Skin of body (tissue), 3 donors: ENCODE measurements at places on chromosomes 3 and 15. TPM values are rescaled to one million over a fixed set of nuclear protein-coding genes. Genes with fewer than 3 reads are reported as not detected.
A peak's percentile ranks its signal among the peaks of the same experiment; 100 is the strongest.

Gene CA12
- 4.3 TPM for total RNA-seq

GRCh38 chr3:153172796-153173757 is 11.1 kb downstream of the RAP2B start:
- DNase-seq: no peak

Gene ROBO2
- 42.3 TPM for total RNA-seq

Gene TMCO5A
- not detected for total RNA-seq

- no peak for DNase-seq
These were observed 7.3 kb downstream of the RAB27A start for GRCh38 chr15:55282284-55282833.

DNA sequence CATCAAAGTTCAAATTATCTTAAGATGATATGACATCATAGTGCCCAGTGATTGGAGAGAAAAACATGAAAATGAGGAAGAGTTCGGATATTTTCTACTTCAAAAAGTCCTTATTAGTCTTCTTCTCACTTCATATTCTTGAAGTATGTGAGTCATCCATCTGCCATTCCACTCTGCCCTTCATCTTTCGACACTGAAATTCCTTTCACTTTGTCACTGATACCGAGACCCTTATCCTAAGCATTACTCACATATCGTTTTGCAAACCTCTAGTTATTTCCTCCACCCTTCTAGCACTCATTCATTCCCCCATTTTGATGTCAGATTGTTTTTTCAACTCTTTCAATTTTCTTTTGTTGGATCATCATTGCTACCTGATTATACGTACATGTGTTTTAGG is 4.0 kb downstream of the OR5H14 start:
- DNase-seq: no peak

DNA sequence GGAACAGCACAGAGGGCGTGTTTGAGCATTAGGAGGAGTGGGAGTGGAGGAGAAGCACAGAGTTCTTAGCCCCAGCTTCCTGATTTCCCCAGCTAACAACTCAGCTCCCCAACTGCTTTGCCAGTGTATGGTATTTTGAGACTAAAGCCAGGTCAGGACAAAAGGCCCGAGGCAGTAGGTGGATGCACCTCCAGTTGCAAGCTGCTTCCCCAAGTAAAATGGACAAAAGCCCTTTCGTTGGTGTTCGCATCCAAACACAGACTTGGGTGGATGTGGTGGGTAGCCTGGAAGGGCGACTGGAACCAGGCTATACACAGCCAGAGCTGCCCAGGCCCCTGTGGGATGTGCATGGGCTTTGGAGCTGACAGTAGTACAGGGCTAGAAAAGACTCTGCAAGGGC is 12.3 kb upstream of the EHD4 start:
- no peak for DNase-seq

DNA sequence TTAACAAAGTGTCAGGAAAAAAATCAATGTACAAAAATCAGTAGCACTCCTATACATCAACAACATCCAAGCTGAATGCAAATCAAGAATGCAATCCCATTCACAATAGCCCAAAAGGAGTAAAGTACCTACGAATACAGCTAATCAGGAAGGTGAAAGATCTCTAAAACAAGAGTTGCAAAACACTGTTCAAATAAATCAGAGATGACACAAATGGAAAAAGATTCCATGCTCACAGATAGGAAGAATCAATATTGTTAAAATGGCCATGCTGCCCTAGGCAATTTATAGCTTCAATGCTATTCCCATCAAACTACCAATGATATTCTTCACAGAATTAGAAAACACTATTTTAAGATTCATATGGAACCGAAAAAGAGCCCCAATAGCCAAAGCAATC is 223.7 kb upstream of the CD96 start:
- no peak for DNase-seq

DNA sequence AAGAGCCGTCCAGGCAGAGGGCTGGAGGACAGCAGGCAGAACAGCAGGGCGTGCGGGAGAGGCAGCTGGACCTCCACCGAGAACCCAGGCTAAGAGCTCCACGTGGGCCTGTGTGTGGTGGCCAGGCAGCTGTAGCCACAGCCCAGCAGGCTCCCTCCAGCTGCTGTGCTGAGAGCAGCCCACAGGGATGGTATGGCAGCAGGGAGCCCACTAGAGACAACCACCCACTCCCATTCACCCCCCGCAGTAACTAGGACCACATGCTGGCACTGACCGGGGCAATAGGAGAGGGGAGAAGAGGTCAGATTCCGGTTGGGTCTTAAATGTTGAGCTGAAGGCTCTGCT is 25.6 kb upstream of the MUSTN1 start:
- no peak for DNase-seq

Gene SIDT1
- total RNA-seq: 4.4 TPM

DNA sequence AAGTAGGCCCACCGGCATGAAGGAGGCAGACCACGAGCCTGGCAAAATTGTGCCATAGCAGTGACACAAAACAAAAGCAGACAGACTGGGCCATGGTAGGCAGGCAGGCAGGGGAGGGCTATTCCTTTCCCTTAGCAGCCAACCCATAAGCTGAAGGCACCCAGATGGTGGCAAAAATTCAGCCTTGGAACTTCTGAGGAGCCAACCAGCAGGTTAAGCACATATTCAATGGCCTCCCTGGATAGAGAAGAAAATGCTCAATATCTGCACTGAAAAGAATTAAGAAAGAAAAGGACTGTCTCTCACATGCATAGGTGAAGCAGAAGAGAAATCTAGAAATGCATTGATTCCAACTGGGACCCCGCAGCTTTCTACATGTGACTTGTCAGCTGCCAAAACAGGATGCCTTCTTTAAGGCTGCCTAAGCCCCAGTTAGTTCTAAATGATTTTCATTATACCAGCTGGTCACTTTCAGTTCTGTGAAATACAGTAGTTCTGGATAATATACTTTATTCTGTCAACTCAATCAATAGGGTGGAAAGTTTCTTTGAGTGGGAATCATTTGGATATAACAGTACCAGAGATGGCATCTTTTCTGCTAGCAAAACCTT is 2.7 kb downstream of the PRICKLE2 start:
- no peak for DNase-seq

- no peak for DNase-seq
These were observed 95.4 kb downstream of the ABHD5 start for GRCh38 chr3:43786102-43786501.

Gene EIF4E3
- total RNA-seq: 11.0 TPM

Gene DLEC1
- 0.49 TPM for total RNA-seq

GRCh38 chr15:64687688-64688087 is 87.7 kb downstream of the RBPMS2 start:
- no peak for DNase-seq

DNA sequence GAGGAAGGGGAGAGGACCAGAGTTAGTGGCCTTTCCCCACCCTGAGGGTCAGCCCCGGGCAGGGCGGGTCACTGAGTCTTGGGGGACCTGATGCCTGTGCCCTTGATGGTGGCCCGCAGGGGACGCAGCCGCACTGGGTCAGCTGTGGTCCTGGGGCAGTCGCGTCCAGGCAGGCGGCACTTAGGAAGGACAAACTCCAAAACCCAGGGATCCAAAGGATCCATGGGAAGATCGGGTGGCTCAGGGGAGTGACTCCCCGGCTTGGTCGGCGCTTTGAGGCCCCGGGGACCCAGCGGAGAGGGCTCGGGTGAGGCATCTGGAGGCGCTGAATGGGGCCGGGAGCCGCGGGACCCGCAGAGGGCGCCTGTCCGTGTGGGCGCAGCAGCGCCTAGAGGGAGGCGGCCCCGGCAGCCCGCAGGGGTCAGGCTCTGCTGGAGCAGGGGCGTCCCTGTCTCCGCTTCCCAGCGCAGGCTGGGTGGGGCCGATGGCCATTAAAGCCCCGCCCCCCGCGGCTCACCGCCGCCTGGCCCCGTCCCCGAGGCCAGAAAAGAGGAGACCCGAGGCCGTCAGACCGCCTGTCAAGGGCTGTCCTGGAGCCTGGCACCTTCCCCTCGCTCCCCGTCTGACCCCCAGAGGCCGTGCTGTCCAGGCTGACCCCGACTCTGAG is 17.5 kb downstream of the CIDEC start:
- DNase-seq: no peak

GRCh38 chr15:89662893-89663626 is 7.8 kb upstream of the KIF7 start:
- DNase-seq: peak; percentile 80

Gene LDHAL6B
- total RNA-seq: not detected

DNA sequence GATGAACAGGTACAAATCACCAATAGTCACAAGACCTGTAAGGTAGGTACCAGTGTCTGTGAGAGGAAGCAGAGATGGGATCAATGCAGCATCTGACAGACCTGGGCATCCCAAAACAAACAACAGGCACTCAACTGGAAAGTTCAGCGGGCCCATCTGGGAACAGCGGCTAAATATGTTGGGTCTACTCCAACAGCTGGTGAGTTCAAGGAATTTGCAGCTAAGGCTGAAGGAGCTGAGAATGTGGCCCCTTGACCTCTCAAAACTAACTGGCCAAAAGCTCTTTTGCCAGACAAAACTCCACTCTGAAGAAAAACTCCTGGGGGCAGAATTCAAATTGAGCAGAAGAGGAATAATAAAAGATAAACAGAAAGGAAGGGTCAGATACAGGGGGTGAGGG is 24.4 kb downstream of the AVEN start:
- DNase-seq: no peak

DNA sequence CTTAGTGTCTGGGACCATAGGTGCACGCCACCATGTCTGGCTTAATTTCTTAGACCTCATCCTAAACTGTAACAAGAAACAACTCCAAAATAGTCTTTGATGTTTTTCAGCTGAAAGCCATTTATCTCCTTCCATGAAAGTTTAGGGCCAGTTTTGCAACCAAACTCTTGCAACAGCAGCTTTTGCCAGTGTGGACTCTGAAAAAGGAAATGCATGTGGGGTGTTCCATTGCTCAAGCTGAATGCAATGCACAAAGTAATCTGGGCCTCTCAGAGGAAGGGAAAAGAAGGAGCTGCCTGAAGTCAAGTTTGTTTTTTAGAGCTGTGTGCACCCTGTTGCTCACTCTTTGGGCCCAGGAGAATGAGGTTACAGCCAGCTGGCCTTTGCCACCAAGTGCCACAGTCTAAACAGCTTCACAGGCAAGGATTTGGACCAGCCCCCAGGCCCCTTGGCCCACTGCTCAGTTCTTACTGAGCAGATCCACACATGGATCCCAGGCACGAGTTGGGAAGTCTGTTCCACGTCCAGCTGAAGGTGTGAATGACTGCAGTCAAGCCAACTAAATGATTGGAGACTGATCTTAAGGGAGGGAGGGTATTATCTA is 212.3 kb upstream of the LRRFIP2 start:
- no peak for DNase-seq
